ENCODE measurements at places on chromosomes 1 and 21.

DNA sequence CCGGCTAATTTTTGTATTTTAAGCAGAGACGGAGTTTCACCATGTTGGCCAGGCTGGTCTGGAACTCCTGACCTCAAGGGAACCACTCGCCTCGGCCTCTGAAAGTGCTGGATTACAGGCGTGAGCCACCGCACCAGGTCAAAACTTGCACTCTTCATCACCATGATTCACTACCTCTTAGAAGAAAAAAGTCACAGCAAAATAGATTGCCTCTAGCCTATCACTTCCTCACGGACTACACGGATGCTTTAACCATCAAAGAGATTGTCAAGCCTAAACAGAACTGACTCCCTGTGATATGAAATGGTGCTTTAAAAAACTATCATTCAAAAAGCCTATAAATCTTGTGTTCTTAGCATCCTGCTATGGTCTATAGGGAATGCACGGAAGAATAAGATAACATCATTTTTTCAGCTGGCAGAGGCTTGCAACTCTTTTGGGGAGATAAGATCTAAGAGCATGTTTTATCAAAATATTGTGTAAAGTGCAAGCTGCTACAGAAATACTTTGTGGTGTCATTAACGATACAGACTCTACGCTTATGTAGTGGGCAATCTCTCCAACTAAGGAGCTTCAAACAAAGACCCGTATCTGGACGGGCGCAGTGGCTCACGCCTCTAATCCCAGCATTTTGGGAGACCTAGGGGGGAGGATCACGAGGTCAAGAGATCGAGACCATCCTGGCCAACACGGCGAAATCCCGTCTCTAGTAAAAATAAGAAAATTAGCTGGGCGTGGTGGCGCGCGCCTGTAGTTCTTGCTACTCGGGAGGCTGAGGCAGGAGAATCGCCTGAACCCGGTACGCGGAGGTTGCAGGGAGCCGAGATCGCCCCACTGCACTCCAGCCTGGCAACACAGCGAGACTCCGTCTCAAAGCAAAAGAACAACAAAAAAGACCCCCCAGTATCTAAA lies 966 bp downstream of the TFB2M start:
- no peak for DNase-seq

GRCh38 chr21:29674343-29674742 lies 265.5 kb downstream of the GRIK1 start:
- DNase-seq, result no peak

GRCh38 chr1:62247391-62248168 lies 52.9 kb downstream of the L1TD1 start:
- DNase-seq, result no peak

- no peak for DNase-seq
These were observed 151.1 kb downstream of the LYPLAL1 start for GRCh38 chr1:219324629-219325367.

DNA sequence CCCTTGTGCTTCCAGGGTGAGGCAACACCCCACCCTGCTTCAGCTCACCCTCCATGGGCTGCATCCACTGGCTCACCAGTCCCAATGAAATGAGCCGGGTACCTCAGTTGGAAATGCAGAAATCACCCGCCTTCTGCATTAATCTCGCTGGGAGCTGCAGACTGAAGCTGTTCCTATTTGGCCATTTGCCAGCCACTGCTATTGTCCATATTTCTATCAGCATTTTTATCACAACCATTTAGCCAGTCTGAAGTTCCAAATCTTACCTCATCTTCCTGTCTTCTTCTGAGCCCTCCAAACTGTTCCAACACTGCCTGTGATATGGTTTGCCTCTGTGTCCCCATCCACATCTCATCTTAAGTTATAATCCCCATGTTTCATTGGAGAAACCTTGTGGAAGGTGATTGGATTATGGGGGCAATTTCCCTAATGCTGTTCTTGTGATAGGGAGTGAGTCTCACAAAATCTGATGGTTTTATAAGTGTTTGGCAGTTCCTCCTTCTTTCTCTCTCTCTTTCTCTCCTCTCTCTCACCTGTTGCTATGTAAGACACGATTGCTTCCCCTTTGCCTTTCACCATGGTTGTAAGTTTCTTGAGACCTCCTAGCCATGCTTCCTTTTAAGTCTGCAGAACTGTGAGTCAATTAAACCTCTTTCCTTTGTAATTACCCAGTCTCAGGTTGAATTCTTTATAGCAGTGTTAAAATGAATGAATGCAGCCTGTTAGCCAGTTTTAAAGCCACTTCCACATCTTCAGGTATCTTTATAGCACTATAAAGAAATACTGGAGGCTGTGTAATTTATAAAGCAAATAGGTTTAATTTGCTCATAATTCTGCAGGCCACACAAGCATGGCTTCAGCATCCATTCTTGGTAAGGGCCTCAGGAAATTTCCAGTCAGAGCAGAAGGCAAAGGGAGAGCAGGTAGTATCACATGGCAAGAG lies 203.5 kb downstream of the FCRL5 start:
- no peak for DNase-seq
